T-helper 2 cell treated with Interferon-gamma antibody and Interleukin-4, amounts not matched to agents 5 μg/mL and 100 μg/mL, for 36 hours (primary cell): ENCODE measurements at places on chromosomes 11 and 22.

- DNase-seq, result no peak
Measured at GRCh38 chr11:79963856-79964645, 523.2 kb upstream of the TENM4 start.

DNA sequence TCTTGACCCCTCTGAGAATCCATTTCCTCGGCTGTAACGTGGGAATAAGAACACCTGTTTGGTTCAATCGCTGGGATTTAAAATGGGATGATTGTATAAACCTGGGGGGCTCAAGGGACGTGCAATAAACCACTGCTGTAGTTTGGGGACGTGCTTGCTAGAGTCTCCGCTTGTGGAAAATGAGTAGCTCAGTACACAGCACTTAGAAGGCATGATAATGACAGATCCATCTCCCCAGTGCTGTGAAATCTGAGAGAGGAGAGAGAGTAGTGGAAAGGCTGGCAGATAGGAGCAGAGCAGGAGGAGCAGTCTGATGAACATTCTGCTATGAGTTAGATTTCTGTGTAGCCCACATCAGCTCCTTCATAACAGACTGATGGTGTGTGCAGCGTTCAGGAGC lies 256.5 kb downstream of the MN1 start:
- no peak for DNase-seq

DNA sequence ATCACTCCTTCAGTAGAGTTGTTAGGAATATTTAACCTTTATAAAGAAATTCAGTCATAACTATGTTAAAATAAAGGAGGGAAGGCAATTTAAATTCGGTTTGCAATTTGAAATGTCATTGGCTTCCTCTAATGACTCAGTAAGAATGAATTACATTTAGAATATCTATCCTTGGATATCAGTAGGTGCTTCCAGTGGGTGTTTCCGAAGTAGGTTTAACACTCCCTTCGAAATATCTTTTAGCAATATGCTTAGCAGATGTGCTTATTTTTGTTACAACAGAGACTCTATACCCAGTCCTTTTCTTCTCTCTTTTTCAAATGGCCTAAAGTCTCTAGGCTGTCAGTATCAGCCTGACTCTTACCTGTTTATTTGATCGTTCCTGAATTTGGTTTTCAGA lies 103.7 kb upstream of the RASSF10 start:
- no peak for DNase-seq

- peak; percentile 13 for DNase-seq
Measured at GRCh38 chr11:116217006-116217405, 555.8 kb downstream of the BUD13 start.

DNA sequence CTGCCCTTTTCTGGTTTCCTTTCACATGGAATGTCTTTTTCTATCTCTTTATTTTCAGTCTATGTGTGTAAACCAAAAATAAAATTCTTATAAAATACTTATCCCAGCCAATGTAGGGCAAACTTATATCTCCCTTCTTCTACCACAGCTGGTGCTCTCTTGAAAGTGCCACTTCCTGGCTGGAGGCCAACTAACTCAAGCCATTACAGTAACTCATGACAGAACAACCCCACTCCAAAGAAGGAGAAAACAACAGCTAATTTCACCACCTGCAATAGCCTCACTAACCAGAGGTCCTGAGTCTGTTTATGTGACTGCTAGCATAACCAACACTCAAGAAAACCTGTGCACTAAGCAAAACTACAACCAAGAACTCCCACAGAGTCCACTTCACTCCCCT lies 74.9 kb upstream of the DBX1 start:
- DNase-seq, result no peak

- DNase-seq, result no peak
Measured at GRCh38 chr22:43919106-43919973, 4.3 kb upstream of the PNPLA3 start.

DNA sequence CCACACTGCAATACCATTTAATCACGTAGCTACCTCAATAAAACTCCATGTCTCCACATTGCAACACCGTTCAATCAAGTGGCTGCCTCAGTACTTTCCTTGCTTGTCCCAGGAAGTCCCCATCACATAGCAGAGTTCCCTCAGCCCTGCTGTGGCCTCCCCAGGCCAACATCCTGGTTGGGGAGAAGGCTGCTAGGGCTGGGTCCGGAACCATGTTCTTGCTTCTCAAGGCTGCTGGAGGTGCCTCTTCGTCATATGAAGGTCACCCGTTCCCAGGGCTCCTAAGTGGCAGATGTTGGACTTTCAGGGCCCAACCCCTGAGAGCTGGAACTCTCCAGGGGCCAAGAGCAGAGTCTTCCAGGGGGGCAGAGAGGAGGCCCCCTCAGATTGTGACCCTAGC lies 3.3 kb downstream of the ART5 start:
- DNase-seq, result no peak

DNA sequence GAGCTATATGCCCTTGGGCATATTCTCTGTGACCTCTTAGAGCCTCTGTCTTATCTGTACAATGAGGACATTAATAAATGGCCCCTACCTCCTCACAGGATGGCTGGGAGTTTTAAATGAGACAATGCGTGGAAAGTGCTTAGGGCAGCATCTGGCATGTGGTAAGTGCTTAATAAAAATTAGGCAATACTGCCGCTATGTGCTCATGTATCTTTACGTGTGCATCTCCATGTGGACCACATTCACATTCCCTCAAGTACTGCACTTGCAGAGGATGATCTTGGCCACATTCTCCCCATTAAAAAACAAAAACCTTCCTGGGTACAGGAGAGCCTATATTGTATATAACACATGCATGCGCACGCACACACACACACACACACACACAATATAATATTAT lies 19.1 kb upstream of the BSX start:
- DNase-seq, result no peak

- DNase-seq, result no peak
Measured at GRCh38 chr11:62985041-62985750, 429 bp upstream of the SLC22A6 start.

DNA sequence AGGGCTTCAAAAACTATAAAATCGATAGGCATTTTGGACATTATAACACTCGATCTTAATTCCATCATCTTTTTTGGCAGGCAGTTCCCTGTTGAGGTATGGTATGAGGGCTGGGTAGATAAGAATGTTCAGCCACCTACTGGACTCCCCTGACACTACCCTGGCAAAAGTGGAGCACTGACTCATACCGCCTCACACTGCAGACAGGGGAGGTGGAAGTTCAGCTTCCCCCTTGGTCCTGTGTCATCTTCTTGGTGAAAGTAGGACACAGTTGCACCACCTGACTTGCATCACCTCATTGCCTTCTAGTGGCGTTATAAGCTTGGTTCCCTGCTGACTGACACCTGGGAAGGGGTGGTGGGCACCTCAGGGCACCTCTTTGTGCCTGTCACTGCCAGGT lies 30.4 kb downstream of the PAAF1 start:
- no peak for DNase-seq

GRCh38 chr11:128222245-128222884 lies 365.0 kb downstream of the ETS1 start:
- no peak for DNase-seq

DNA sequence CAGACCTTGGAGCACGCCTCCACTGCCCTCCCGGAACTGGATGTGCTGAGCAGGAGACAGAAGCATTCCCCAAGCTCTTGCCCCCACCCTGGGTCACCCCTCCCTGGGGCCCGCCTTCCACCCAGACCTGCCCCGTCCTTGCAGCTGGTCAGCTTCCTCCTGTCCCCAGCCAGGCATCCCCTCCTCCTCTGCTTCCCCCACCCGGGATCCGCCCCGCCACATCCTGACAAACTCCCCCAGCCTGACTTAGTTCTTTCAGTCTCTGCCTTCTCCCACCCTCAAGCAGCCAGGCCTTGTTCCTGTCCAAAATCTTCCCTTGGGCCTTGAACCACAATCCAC lies 1.1 kb upstream of the PLXNB2 start:
- no peak for DNase-seq

GRCh38 chr11:111417011-111417765 lies 38.1 kb upstream of the POU2AF1 start:
- peak; percentile 25 for DNase-seq

- DNase-seq, result no peak
Measured at GRCh38 chr11:69660001-69660500, 15.1 kb downstream of the LTO1 start.

GRCh38 chr22:21962655-21962949 lies 10.0 kb upstream of the PPM1F start:
- DNase-seq, result no peak

- DNase-seq, result no peak
Measured at GRCh38 chr11:16611401-16611921, 127.0 kb upstream of the C11orf58 start.

DNA sequence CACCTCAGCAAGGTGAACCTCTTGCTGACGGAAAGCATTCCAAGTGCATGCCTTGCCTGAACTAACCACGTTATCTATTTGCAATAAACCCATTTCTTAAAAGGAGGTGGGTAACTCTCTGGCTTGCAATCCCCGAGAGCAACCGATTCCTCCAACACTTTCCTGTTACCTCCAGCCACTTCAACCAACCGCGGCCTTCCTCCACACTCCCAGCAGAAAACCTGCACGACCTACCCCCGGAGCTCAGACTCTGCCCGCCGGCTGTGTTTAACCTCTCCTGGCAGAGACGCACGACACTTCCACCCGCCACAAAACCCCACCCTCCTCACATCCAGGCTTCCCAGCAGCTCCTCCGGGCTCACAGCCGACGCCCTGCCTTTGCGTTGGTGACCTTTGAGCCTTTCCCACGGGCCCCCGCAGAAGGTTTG lies 708 bp downstream of the SCO2 start:
- no peak for DNase-seq

- DNase-seq, result no peak
Measured at GRCh38 chr11:43443811-43444210, 85.1 kb downstream of the TTC17 start.

DNA sequence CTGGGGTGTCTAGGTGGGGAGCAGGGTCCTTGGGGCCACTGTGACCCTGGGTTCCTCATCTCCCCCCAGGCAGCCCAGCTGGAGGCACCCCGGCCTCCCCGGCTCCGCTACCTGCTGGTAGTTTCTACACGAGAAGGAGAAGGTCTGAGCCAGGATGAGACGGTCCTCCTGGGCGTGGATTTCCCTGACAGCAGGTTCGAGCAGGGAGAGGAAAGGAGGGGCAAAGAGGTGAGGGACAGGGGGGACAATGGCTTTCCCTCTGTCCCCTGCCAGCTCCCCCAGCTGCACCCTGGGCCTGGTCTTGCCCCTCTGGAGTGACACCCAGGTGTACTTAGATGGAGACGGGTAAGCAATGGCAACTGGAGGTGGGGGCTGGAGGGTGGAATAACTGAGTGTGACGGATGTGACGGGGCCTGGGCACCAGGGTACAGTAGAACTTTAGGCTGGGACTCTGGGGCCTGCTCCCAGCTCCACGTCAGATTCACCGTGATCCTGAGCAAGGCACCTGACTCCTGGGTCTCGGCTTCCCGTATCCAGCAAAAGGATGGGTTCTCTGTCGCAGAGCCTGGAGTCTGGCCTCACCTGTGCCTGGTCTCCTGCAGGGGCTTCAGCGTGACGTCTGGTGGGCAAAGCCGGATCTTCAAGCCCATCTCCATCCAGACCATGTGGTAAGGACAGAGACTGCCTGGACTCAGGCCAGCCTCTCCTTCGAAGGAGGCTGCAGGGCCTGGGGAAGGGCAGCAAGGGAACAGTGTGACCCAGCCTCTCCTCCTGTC lies 3.6 kb downstream of the SSH3 start:
- no peak for DNase-seq

- no peak for DNase-seq
Measured at GRCh38 chr11:79485694-79486093, 44.9 kb upstream of the TENM4 start.

DNA sequence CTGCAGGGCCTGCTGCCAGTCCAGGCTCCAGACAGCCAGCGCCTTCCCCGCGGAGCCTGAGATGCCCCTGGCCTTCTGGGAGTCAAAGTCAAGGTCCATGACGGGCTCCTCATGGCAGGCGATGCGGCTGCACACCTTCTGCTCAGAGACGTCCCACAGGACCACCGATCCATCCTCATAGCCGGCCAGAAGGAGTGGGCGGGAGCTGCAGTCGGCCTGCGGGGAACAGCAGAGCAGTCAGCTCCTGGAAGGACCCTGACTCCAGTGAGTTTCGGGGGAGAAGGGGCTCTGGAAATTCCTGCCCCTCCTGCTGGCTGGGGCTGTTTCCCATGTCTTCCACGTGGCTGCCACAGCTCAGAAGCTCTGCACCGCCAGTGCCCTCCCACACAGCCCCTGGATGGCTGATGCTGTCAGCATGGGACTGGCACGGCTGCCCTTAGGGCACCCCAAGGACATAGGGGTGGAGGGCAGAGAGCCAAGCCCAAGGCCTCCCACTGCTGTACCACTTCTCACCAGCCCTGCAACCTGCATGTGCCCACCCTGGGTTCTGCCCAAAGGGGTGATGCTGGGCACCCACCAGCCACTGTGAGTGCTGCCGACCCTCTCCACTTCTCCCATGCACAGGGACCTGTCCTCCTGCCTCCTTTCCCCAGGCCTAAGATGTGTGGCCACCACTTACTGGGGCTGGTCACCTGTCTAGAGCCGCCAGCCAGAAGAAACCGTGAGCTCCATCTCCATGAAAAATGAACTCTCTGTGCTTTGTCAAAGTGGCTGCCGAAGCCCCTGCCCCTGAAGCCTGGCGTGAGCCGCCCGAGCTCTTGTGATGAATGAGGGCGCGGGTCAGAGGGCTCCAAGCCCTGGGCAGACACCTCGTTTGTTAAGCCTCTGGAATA lies 41.7 kb downstream of the TBX1 start:
- no peak for DNase-seq

DNA sequence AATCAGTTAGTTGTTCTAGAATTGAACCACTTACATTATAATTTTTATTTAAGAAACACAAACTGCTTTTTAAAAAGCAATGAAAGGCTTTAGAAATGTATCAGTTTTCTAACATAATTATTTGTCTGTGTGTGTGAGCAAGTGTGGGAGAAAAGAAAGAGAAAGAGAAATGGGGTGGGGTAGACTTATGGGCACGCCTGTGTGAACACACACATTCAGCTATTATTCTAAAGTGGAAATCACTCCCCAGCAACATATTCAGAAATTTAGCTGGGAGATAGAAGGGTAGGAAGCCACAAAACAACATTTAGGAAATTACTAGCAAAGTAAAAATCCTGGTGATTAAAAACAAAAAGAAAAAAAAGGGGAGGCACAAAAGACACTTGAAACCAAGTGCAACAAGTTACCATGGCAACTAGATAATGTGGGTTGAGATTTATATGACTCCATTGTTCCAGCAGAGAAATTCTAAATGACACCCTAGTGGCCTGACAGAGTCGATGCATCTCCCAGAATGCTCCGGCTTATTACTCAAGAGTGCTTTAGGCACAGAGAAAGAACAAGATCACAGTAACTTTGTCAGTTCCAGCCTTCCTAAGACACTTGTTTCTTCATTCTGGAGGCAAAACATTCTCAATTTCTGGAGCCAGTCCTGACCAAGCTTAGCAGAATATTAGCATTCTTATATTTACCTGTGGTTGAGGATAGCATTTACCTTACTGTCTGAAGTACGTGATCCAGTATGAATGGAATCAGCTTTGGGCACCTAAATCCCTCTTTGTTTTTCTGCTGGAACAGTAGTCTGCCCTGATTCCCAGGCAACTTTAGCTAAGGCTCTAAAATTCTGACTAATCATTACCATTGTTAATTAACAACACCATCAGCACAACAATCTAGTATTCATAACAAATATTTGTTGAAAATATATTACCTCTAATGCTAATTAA lies 444.4 kb downstream of the DLG2 start:
- DNase-seq, result no peak

GRCh38 chr22:48496987-48497650 lies 1330.6 kb downstream of the BRD1 start:
- no peak for DNase-seq
